ENCODE measurements at places on chromosomes 5 and 9. TPM values are rescaled to one million over a fixed set of nuclear protein-coding genes. Genes with fewer than 3 reads are reported as not detected.
A peak's percentile ranks its signal among the peaks of the same experiment; 100 is the strongest.

GRCh38 chr9:125260561-125260960, 1.1 kb upstream of the GAPVD1 start:
- H3K36me3 ChIP-seq, result no peaks in the 10 kb centered on the region
- peak overlapping the region; percentile 86 for H3K27ac ChIP-seq
- DNase-seq, result no peak
- H3K4me1 ChIP-seq, result peaks cover 31% of the 10 kb centered on the region

RPL12 gene
- total RNA-seq, result 1,105 TPM

ZNF462 gene
- 85.9 TPM for total RNA-seq

DNA sequence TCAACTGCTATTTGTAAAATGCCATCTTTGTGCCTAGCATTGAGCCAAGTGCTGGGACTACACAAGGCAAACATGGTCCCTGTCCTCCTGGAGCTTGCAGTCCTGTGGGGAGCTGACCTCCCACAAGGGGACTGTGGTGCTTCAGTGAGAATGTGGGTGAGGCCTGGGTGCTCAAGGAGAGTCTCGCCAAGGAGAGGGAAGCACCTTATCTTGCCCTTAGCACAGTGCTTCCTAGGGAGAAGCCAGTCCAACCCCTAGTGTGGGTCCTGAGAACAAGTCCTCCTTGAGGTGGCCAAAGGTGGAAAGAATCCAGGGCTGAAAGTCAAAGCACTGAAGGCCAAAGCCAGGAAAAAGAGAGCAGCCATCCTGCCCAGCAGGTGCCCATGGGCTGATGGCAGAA, 31.1 kb upstream of the MVB12B start:
- H3K36me3 ChIP-seq, result no peaks in the 10 kb centered on the region
- no peak overlapping the region for H3K27ac ChIP-seq
- H3K4me3 ChIP-seq, result no peak overlapping the region

RFK gene
- 7.3 TPM for total RNA-seq

DNA sequence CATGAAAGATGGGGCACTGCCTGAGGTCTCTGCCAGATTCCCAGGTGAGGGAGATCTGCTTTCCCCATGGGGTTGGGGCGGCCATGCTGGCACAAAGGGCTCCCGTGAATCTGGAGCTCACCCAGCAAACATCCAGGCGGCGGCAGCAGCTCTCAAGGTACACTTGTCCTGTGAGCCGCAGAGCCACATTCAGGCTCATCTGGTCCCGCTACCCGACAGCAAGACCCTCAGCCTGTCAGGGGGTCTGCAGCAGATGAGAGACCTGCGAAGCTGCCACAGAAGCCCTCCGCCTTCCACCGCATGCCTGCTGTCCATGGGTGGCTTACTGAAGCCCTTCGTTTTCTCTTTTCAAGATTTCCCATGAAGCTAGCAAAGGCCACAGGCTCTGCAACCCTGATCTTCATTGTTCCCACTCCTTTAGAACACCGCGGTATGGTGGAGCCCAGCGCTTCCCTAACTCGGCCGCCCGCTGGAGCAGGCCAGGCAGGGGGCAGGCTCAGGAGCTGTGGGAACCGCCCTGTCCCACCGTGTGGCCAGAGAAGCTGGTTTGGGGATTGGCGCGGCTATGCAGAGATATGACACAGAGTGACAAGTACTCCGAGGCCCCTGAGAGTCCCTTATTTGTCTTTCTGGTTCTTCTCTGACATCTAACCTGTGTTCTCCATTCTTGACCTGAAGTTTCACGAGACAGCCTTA, 8.8 kb downstream of the LRRC14B start:
- no peak overlapping the region for H3K27ac ChIP-seq
- no peaks in the 10 kb centered on the region for H3K27me3 ChIP-seq
- DNase-seq, result no peak
- H3K4me3 ChIP-seq, result no peak overlapping the region
- H3K4me1 ChIP-seq, result no peaks in the 10 kb centered on the region

C9orf153 gene
- 0.30 TPM for total RNA-seq

- no peaks in the 10 kb centered on the region for H3K27me3 ChIP-seq
- no peaks in the 10 kb centered on the region for H3K36me3 ChIP-seq
- no peak overlapping the region for H3K4me3 ChIP-seq
- no peak overlapping the region for H3K27ac ChIP-seq
- H3K4me1 ChIP-seq, result peaks cover 3% of the 10 kb centered on the region
- DNase-seq, result no peak
Measured at GRCh38 chr9:111948951-111949350, 52.3 kb downstream of the UGCG start.

FSTL4 gene
- 0.49 TPM for total RNA-seq

DNA sequence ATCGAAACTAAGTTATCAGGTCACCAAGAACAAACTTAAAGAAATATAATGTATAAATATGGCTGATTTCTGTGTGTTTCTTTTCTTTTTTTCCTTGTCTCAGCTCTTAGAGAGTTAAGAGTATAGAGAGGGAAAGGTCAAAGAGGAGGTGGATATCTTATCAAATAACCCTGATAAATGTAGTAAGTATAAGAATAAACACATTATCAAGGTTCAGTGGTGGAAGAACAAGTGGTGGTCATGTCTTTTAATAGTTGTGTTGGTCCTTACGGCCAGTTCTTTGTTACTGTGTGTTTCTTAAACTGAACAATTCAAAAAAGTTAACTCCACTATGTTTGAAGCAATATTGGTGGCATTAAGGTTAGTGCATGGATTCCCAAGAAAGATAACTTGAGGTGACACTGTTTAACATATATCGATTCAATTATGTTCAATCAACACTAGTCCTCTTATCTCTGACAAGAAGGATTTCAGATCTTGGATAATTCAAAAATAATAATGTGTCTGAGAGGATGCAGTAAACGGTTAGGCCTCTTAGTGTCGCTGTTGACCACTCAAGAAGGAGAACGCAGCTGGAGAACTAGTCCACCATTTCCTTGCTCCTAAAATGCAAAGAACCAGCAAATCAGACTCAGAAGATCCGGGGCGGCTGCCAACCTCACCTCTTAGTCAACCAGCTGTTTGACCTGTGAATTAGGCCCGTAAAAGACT, at the start of gene PCDHGA3:
Gene PCDHGA3 (plus strand): TSS at position 588 of the 711 bp plus-strand sequence. CDS start 205 bp downstream, outside the sequence.
- no peaks in the 10 kb centered on the region for H3K36me3 ChIP-seq
- H3K4me1 ChIP-seq, result no peaks in the 10 kb centered on the region
- no peak for DNase-seq
- H3K4me3 ChIP-seq, result no peak within 1 kb of the TSS

SLC36A3 gene
- total RNA-seq, result not detected

MLANA gene
- not detected for total RNA-seq

DNA sequence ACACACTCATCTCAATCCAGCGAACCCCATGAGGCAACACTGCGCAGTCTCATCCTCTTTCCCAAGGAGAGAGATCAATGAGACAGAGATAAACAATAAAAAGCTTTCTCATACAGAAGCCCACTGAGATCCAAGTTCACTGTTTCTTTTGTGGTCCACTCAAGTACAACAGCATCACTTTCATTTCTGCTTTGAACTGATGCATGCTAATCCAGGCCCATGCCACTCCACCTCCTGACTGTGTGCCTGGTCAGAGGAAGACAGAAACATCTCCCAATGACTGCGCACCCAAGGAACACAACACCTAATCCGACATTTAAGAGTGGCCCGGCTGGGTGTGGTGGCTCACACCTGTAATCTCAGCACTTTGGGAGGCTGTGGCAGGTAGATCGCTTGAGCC, 104.0 kb downstream of the SERINC5 start:
- no peak for DNase-seq
- no peaks in the 10 kb centered on the region for H3K27me3 ChIP-seq
- no peak overlapping the region for H3K4me3 ChIP-seq
- peaks cover 11% of the 10 kb centered on the region for H3K36me3 ChIP-seq

GRCh38 chr5:149735066-149735465, 5.0 kb downstream of the PPARGC1B start:
- no peaks in the 10 kb centered on the region for H3K27me3 ChIP-seq
- no peak overlapping the region for H3K4me3 ChIP-seq
- no peaks in the 10 kb centered on the region for H3K36me3 ChIP-seq
- no peak overlapping the region for H3K27ac ChIP-seq
- peaks cover 39% of the 10 kb centered on the region for H3K4me1 ChIP-seq
- no peak for DNase-seq

GRCh38 chr5:39675676-39676075, 250.9 kb upstream of the DAB2 start:
- no peaks in the 10 kb centered on the region for H3K36me3 ChIP-seq
- no peaks in the 10 kb centered on the region for H3K27me3 ChIP-seq
- no peak overlapping the region for H3K27ac ChIP-seq
- no peak overlapping the region for H3K4me3 ChIP-seq
- DNase-seq, result no peak

NPM1 gene
- total RNA-seq, result 646 TPM

DNA sequence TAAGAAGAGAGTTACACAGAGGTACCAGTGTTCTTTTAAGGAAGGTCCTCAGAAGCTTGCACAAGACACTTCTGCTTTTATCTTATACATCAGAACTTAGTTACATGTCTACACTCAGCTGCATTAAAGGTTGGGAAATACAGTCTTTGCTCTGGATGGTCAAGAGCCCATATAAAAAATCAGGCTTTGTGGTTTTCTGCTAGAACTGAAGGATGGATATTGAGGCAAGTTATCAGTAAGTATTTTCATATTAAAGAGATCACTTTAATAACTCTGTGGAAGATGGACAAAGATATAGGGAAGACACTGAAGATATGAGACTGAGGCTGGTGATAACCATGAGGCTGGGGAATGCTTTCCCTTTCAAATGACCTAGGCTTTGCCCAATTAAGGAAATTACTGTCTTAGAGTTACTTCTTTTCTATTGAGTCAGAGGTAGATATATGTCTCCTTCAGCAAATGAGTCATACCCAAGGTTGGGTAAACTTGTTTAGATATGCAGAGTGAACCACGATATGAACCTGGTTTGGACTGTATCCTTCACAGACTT, 87.0 kb upstream of the TNC start:
- no peaks in the 10 kb centered on the region for H3K27me3 ChIP-seq
- H3K4me1 ChIP-seq, result peaks cover 4% of the 10 kb centered on the region
- H3K36me3 ChIP-seq, result no peaks in the 10 kb centered on the region
- no peak overlapping the region for H3K4me3 ChIP-seq
- no peak overlapping the region for H3K27ac ChIP-seq
- DNase-seq, result no peak

GRCh38 chr5:111753884-111754589, 3.0 kb downstream of the NREP start:
- H3K27ac ChIP-seq, result no peak overlapping the region
- no peaks in the 10 kb centered on the region for H3K27me3 ChIP-seq
- no peak overlapping the region for H3K4me3 ChIP-seq
- peaks cover 12% of the 10 kb centered on the region for H3K4me1 ChIP-seq
- H3K36me3 ChIP-seq, result no peaks in the 10 kb centered on the region

All from upper lobe of left lung (tissue), 6 donors.